Posterior cingulate gyrus (tissue), 11 donors: ENCODE measurements at places on chromosomes 11 and 22.

DNA sequence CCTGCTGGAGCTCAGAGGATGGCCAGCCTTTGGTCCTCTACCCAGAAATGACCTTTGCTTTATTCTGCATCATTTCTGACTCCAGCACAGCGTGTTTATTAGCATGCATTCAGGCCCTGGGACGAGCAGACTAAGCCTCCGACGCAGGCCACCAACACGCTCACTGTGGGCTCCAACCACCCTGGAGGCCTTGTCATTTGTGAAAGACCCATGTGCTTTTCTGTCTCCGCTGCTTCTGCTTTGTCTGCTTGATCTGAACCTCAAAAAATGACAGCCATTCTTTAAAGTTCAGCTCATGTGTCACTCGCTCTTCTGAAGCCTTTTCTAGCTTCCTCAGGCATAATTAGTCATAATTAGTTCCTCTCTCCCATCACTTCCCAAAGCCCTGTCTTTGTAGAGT, 109.1 kb upstream of the TIMP3 start:
- DNase-seq: no peak

DNA sequence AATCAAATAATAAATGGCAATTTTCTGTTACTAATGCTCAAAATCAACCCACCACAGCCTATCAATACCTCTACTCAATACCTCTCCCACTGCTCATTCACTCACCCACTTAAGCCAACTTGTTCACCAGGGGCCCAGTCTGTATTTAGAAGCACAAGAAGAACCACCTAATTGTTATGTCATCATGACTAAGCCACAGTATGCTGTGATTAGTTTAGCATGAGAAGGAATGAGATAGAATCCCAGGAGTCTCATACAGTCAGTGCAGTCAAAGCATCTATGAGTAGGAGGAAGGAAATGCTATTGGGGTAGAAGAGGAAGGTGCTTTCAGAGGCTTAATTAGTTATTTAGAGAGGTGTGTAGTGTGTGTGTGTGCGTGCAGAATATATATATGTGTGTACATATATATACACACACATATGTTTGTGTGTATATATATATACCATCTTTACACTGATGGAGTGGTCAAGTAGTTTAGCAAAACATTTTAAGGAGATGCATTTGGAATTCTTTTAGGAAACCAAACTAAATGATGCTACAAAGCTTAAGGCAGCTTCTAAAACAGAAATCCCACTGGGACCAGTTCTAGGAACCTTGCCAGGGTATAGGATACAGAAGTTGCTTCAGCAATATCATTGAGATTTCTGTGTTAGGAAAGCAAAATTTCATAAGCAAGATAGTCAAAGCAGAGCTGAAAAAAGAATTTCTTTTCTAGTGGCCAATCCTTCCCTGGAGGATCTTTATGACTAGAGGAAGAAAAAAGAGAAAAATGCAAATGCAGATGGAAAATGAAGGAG, 27.5 kb downstream of the KCNA4 start:
- no peak for DNase-seq

DNA sequence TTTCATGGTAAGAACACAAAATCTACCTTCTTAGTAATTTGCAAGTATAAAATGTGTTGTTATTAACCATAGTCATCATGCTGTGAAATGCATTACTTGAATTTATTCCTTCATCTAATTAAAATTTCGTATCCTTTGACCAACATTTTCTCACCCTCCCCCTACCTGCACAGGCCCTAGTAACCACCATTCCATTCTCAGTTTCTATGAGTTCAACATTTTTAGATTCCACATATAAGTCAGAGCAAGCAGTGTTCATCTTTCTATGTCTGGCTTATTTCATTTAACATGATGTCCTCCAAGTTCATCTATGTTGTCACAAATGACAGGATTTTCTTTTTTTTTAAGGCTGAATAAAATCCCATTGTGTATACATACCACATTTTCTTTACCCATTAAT, 43.5 kb upstream of the CCDC179 start:
- no peak for DNase-seq

DNA sequence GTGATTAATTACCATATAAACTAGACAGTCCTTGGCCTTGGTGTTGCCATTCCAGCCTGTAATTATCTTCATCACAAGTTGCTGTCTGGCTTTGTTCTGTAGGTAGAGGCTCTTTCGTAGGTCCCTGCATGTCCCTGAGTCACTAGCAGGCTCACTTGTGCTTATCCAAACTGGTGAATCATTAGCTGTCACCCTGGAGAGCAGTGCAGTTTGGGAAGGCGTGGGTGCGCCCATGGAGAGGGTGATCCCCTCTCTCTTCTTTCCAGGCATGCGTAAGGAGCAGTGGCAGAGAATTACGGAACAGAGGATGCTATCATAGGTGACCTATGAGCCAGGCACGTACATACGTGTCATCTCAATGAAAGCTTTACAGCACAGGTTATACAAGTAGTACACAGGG, 11.0 kb upstream of the EHF start:
- DNase-seq: no peak

DNA sequence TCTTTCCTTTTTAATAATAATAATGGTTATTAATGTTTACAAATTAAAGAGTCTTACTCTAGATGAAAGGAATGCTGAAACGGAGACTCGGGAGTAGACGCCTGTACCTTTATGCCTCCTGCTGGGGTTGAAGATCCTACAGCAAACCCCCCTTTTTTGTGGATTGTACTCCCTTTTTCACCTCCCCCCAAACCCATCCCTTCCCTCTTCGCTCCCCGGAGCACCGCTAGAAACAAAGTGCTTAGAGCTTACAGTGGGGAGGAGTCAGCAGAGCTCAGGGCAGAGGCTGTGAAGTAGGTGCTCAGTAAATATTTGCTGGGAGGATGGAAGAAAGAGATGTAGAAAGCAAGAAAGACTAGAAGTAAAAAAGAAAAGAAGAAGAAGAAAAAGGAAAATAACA, 169.7 kb downstream of the NXPE2 start:
- DNase-seq: no peak

- DNase-seq: no peak
Observed at GRCh38 chr11:6892400-6892799, at the start of gene OR2D2. OR2D2 (minus strand) TSS chr11:6892500; CDS start chr11:6892500, 0 bp downstream.

GRCh38 chr22:37263966-37264887, 18.1 kb upstream of the CYTH4 start:
- DNase-seq: no peak

DNA sequence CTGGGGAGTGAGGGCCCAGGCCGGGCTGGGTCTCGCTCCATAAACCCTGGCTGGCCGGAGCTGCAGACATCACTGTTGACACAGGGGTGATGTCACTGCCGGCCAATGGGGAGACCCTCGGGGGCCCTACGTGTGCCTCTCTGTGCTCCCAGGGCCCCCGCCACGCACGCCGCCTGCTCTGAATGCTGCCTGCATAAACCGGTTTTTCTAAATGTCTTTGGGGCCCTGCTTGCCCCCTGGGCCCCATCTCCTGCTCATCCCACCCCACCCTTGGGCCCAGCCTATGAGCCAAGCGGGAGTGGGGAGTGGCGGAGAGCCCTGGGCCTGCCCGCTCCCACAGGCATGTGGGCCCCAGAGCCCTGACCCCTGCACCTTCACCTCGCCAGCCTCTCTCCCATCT, 7.7 kb downstream of the H19 start:
- no peak for DNase-seq

- DNase-seq: no peak
Observed at GRCh38 chr11:61164606-61165424, 3.6 kb upstream of the VPS37C start.

DNA sequence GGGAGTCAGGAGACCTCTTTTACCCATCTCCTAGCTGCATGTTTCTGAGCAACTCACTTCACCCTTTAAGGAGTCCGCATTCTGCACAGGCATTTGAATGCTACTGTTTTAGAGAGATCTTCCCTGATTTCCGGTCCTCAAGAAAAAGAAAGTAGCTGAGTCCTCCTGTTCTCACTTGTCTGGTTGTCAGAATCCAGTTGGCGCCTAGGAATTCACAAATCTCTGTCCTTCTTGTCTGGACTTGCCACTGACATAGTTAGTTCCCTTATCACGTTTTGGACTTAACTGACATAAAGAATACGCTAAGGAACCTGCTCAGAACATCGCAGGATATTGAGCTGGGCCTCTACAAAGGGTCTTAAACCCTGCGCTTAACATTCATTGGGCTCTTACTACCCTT, 61.3 kb upstream of the OR5P2 start:
- no peak for DNase-seq

- DNase-seq: no peak
Observed at GRCh38 chr11:68342459-68343158, 30.2 kb downstream of the LRP5 start.

GRCh38 chr11:56948991-56949515, 39.7 kb upstream of the OR5AK2 start:
- DNase-seq: no peak

DNA sequence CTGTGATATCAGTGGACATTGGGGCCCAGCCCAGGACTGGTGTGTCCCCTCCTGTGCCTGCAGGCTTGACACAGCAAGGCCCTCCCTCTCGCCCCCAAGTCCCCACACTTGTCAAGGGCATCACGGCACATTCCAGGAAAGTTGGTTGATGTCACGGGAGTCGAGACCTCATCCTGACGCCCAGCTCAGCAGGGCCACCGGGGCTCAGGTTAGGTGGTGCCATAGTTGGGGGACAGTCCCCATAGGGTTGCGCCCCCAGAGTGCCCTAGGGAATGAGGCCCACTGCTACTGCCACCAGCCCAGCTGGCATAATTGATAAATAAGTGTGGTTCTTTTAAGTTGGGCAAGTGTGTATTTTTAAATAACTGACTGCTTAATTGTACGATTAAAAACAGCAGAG, 28.3 kb upstream of the GRAMD4 start:
- DNase-seq: no peak

- no peak for DNase-seq
Observed at GRCh38 chr11:134196756-134197155, 27.0 kb downstream of the NCAPD3 start.

DNA sequence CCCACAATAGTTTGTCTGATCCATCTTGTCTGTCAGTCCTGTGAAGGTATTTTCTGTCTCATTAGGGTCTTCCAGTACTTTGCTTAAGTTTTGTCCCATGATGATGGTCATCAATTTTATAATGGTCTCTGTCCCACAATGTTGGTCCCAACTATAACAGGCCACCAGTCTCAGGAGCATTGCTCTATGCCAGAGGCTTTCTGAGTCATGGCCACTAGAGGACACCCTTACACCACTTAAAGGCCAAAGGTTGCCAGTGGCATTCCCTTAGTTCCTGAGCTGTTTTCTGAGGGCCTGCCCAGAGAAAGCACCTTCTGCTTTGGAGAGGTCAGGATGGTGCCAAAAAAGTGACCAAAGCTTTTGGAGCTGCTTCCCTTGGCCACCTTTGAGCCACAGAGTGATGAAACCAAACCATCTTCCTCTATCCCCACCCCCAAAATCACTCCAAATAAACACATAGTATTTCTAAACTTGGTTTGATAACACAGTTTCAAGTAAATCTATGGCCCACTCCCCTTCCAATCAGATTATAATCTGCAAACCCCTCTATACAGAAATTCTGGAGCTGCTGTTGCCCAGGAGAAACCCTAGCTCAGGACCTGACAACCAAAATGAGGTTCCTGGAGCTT, 19.3 kb downstream of the EIF3F start:
- DNase-seq: no peak

DNA sequence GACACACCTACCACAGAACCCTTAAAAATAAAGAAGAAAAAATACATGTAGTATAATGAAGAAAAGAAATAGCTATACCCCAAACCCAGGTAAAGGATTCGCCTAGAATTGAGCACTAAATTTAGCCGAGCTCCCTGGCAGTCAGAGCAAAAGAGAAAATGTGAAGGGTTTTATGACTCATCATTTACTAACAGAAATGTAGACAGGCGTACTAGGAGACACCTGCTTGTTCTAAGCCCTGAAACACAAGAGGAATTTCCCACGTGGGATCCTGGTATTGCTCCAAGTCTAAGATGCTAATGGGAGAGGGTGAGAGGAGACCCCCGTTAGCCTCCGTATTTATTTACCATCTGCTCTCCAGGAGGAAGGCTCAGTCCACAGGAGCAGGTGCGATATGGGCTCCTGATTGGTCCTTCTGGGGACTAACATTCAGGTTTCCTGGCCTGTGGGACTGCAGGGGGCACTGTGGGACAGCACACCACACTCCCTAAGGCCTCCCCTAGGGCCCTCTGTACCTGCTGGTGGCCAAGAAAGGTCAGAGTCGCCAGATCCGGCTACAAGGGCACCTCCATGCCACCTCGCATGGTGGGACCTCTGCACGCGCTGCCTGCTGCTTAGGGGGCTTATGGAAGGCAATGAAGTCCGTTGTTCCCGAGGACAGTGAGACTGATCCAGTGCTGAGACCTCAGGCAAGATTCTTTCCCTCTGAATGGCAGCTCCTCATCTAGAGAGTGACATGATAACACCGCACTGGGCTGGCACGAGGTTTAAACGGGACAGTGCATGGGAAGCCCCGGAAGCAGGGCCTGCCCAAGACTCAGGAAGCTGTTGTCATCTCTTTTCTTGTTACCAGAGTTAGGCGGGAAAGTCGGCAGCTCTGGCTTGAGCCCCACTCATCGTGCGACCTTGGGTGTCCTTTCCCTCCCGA, 25.8 kb downstream of the KCNC1 start:
- peak; percentile 67 for DNase-seq

GRCh38 chr11:46801694-46802470, 44.2 kb downstream of the CKAP5 start:
- DNase-seq: no peak

DNA sequence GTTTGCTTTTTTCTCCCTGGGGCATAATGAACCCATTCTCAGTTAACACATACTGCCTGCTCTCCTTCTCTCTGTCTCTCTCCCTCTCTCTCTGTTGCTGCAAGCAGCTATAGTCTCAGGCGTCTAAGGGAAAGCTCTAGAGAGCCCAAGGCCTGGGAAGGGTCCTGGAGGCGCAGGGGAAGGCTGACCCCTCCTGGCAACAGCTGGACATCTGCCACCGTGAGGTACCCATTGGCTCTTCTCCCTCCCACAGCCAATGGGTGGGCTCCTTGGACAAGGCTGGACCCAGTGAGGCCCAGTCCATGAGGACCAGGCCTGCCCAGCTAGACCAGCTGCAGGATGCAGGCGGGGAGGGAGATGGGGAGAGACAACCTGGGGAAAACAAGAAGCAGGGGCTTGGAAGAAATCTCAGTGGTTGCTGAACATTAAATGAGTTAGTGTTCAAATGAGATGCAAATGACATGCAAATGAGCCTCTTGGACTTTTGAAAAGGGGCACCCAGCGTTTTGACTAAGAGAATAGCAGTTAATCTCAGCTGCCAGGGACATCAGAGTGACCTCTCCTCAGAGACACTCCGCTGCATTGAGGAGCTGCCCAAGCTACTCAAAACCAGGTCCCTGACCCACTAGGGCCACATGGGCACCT, 349.7 kb downstream of the BUD13 start:
- no peak for DNase-seq
